Stimulated activated CD4-positive, alpha-beta T cell treated with anti-CD3 and anti-CD28 coated beads, Interleukin-2, amount 100 ng/mL, for 4 hours (primary cell): ENCODE measurements at places on chromosomes 13 and 19.

DNA sequence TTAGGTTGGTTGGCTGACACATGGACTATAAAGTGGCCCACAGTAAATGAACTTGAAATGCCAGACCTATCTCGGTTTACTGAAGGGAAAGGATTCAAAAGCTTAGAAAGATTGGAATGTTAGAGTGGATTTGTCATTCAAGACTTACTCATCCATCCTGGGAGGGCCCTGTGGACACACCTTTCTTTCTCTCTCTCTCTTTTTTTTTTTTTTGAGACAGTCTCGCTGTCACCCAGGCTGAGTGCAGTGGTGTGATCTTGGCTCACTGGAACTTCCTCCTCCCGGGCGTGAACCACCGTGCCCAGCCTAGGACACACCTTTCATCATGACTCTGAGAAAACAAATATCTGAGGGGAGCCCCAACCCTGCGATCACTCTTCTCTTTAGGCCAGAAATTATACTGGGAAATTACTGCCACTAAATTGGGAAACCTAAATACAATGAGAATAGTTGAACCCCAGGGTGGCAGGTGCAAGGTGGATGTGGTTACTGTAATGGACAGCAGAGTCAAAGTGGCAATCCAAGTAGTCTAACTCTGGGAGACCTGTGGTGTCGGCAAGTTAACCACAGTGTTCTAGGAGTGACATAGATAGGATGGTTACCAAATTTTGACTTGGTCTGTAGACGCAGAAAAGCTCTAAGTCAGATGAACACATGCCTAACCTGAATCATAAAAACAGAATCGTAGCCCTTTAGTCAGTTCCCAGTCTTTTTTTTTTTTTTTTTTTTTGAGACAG is 47.1 kb upstream of the ZMYM5 start:
- DNase-seq: no peak

DNA sequence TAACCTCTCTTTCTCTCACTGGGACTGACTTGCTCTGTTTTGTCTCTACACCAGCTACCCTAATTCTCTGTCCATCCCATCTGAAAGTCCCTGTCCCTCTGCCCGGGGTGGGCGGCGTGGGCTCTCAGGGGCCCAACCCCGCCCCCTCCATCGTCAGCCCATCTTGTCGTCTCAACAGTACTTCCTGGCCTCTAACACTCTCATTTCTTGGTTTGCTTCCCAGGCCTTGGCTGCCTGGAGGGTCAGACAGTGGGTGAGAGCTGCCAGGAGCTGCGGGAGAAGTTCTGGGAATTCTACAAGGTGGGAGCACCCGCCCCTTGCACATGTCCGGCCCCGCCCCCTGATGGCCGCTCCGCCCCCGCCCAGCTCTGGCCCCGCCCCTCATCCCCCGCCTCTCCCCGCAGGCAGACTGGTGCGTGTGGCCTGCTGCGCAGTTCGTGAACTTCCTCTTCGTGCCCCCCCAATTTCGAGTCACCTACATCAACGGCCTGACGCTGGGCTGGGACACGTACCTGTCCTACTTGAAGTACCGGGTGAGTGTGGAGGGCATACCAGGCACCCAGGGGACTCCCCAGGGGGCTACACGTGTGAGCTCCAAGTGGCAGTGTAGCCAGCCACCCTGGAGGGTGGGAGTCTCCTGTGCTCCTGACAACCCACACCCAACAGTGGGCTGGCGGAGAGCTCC is 1.7 kb downstream of the MPV17L2 start:
- no peak for DNase-seq

GRCh38 chr19:10603873-10604459 is 16.9 kb upstream of the AP1M2 start:
- DNase-seq: peak; percentile 17

- DNase-seq: no peak
These were observed 1.0 kb downstream of the SMIM24 start for GRCh38 chr19:3479177-3479833.

- DNase-seq: no peak
These were observed 342.7 kb upstream of the TMTC4 start for GRCh38 chr13:101017123-101017872.

DNA sequence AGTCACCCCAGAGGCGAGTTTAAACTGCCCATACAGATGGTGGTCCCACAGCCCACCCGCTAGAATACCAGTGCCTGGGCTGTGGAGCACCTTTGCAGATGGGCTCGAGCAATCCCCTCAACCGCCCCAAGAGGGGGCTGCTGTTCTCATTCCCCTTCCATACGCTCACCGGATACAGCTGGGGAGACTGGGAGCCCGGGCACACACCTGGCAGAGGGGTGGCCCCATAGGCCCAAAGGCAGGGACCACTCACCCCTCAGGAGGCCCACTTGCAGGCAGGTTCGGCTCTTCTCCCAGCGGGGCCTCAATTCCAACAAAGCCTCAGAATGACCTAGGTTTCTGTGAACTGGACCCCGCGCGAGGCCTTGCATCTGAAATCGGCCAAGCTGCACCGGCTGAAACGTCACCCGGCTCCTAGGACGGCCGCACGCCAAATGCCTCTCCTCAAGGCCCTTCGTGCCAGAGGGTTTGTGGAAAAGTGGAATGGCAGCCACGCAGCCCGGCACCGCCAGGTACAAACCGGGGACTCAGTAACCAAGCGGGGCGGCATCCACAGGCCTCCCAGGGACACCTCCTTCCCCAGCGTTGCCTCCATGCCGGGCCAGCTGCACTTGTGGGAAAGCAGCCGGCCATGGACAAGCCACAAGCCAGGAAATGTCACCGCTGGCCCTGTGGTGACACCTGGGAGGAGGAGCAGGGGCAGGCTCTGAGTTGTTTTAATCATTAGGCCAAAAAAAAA is 18.7 kb downstream of the MLLT1 start:
- no peak for DNase-seq

- DNase-seq: no peak
These were observed 292.7 kb downstream of the MYO16 start for GRCh38 chr13:108922108-108922507.
